Amniotic stem cell (primary cell): ENCODE measurements at places on chromosomes 6 and 20.

DNA sequence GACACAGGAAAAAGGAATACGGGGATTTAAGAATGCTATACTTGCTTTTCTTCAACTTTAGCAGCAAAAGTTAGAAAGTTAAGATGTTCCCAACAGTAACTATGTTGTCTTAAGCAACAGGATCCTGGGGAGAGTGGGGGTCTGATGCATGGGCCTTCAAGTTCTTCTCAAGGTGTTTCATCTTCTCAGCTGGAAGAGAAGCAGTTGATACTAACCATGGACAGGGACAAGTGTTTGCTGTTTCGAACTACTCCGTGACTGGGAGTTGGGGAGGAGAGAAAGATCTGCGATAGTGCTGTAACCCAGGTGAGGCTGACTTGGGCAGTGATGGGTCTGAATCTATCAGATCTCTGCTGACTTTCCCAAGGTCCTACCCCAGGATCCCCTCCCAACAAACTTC is 1.0 kb downstream of the OOEP start:
- DNase-seq, result no peak

GRCh38 chr20:59996108-59996507 is 37.9 kb downstream of the CDH26 start:
- DNase-seq, result no peak

GRCh38 chr20:57091748-57092111 is 174.7 kb downstream of the BMP7 start:
- DNase-seq, result no peak

DNA sequence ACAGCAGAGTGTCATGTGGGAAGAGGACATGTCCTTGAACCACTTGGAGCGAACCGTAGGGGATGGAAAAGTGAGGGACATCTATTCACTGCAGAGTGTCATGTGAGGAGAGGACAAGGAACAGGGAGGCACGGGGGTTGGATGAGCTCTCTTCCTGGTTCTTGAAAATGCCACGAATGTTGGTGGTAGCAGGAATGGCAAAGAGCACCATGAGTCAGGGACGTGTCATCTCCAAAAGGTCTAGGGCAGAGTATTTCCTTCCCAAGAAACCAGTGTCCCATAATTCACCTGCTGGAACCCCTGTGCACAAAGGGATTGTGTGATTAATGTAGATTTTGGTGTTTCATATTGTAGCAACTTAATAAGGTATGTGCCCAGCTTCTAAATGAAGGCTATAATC is 136.8 kb downstream of the BFSP1 start:
- DNase-seq, result no peak

- DNase-seq, result no peak
These were observed 32.7 kb downstream of the CHMP4B start for GRCh38 chr20:33843854-33844253.

GRCh38 chr6:106617302-106617701 is 12.0 kb downstream of the RTN4IP1 start:
- DNase-seq, result no peak

- no peak for DNase-seq
These were observed 17.2 kb upstream of the MYT1 start for GRCh38 chr20:64146936-64147477.

DNA sequence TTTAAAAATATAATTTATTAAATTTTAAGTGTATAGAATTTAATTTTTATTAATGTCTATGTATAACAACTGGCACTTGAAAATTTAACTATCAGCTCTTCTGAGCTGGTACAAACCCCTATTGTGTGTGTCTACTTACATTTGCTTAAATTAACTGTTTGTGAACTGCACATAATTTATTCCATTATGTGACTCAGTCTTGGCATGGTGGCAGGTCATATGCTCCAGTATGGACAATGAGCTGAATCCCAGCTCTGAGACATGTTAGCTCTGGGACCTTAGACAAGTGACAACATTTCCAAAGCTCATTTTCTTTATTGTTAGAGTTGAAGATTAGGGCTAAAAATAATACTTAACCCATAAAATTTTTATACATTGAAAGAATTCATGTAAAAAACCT is 526.1 kb upstream of the MARCKS start:
- DNase-seq, result no peak

- DNase-seq, result peak; percentile 98
These were observed 58.6 kb upstream of the SNX9 start for GRCh38 chr6:157764178-157765068.
